CD4-positive, alpha-beta T cell treated with Interleukin-15 for 4 hours (primary cell): ENCODE measurements at places on chromosomes 5 and 9.

GRCh38 chr9:126606483-126606870 is 7.3 kb upstream of the LMX1B start:
- no peak for DNase-seq

- DNase-seq = no peak
Measured at GRCh38 chr5:79518718-79519117, 4.8 kb upstream of the HOMER1 start.

DNA sequence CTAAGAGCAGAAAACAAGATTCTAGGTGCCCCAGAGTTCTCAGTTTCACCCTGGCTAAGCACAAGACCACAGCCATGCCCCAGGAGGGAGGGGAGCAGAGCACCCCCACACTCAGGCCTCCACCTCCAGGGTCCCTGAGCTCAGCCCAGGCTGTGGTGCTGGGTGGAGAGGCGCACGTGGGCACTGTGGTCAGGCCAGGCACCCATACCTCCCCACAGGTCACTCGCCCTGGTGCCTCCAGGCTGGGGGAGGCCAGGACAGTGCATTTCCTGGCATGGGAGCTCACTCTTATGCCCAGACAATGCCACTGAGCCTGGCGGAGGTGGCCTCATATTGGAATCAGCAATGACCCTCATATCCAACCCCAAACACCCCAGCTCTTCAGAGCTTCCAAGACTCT is 78.8 kb downstream of the HRH2 start:
- DNase-seq = no peak

DNA sequence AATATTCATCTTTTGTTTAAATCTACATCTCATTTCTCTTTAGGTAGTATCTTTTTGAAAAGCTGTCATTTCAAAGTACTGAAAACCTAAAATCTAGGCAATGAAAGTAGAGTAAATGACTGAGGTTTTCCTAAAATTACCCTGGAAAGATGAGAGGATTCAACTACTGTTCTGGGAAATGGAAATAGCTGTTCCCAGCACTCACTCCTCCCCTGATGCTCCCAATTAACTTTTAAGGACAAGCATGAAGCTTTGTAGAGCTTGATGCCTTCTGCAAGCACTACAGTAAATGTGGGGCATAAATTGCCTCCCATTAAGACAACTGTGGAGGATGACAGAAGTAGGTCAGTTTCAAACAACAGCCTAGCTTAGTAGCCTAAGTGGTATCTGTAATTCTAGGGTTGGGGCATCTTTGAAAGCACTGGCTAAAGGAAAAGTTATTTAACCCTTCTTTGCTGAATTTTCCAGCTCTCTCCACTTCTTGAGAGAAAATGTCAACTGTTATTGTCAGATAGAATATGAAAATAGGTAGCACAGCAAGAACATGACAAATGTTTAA is 100.2 kb upstream of the GNA14 start:
- DNase-seq = no peak

DNA sequence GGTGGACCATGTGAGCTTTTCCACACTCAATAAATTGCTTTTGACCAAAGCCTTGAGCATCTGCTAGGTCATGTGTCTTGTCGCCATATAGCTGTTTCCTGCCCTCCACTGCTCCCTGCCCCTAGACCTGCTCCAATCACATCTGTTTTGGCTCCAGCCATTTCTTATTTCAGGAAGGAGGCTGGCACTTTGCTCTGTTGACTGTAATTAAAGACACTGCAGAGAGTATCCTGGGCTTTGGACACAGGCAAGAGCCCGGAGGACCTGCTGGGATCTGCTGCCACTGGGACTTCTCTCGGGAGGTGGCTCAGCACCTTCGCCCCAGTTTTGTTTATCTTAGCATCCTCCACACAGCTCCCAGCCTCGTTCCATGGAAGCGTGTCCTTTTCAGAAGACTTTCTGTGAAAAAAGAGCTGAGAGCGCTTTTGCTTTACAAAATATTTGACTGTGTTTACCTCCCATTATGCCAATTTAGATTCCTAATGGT is 153.2 kb downstream of the MED10 start:
- no peak for DNase-seq

DNA sequence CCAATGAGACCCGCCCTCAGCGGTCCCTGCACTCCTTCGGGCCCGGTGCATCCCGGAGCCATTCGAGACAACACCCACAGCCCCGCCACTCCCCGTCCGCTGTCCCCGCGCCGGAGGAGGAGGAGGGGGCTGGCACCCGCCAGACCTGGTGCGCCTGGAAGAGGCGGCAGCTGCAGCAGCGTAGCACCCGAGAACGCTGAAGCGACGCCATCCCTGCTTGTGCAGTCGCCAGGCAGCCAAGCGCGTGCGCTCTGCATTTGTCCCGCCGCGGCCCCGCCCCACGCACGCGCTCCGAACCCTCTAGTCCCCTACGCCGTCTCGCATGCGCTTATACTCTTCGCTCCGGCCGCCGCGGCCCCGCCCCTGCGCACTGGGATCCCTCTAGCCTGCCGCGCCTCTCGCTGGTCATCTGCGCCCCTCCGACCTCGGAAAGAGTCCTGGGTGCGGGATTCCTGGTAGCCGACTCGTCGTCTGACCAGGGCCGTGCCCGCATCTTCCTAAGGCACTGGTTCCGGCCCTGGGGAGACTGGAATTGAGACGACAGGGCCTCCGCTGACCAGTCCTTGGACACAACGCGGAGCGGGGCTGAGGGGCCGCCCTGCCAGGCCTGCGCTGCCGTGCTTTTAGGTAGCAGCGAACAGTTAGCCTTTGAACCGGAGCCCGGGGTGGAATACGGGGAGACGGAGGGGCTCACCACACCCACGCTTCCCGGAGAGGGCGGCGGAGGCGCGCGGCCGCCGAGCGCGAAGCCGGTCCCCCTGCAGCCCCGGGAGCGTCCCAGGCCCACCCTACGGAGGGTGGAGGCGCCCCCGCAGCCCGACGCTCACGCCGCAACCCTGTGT is at the start of gene MRNIP:
TSS of gene MRNIP (minus strand) at position 232 of the 842 bp plus-strand sequence. CDS start at position 211, 21 bp downstream.
- peak; percentile 89 for DNase-seq

GRCh38 chr5:1091632-1092031 is 20.2 kb downstream of the SLC12A7 start:
- DNase-seq = no peak

GRCh38 chr9:17031546-17031945 is 103.3 kb upstream of the CNTLN start:
- no peak for DNase-seq

- peak; percentile 43 for DNase-seq
Measured at GRCh38 chr9:136881691-136882108, 4.6 kb upstream of the TRAF2 start.

DNA sequence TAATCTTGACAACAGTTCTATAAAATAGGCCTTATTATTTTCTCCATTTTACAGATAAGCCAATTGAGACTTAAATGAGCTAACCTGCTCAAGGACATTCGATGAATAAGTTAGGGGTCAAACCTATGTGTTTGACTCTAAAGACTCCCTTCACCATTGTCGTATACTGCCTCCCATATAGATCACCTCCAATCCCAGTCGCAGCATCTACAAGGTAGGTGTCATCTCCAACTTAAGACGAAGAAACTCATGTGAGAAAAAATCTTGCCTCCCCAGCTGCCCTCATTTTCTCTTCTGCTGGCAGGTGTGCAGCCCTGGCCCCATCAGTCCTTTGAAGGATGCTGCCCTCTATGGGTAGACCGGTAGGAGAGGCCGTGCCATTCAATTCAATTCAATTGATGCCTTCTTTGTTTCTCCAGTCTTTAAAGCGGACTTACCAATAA is 75.2 kb upstream of the SMARCA2 start:
- peak; percentile 33 for DNase-seq

- DNase-seq = no peak
Measured at GRCh38 chr9:137007816-137008270, 11.5 kb upstream of the CLIC3 start.
